ENCODE measurements at places on chromosomes 7 and 10.

GRCh38 chr10:21257919-21258318 lies 267.6 kb downstream of the SKIDA1 start:
- no peak for DNase-seq

DNA sequence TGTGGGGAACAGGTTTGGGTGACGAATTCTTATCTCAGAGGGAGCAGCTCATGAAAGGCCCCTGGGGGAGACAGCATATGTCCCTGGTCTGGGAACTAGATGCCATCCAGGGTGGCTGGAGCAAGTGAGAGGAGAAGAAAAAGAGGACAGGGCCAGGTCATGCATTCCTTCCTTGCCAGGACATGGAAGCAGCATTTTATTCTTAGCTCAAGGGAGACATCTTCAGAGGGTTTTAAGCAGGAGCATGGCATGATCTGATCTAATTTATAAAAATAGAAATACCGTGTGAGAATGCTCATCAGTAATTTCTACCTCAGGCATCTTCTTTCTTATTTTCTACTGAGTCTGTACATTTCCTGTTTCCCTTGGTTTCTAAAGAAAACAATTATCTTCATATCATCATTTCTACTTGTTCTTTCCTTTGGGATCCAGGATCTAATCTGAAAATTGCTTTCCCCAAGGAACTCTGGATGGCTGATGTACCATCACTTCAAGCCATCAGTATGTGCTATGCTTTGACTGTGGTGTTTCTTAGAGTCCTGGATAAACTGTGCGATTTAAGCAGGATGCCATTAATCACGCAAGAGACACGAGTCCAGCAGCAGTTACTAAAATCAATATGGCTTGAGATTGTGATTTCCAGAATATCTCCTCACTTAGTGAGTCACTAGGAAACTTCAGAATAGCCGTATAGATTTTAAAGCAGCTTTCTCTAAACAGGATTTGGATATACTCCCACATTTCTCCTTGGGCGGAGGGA lies 386.2 kb downstream of the GALNT17 start:
- DNase-seq, result no peak

- DNase-seq, result no peak
Observed at GRCh38 chr7:83528925-83529423, 120.0 kb downstream of the SEMA3E start.

DNA sequence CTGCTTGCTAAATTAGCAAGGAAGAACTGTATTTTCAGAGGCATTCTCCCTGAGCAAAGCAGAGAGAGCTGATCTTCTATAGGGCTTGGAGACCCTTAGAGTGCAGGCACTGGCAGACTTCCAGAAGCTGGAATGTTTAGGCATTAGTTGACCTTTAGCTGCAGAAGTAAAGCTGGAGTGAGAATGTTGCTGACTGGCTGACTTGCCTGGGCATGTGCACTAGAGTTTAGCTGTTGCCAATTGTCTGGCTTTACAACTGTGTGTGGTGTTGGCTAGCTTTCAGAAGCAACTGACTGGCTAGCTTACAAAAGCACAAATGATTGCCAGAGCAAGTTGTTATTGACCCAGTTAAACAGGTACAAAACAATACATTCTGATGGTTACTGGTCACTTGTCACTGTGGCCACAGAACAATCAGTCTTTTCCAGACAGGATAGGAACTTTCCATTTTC lies 25.1 kb downstream of the FAM13C start:
- DNase-seq, result no peak

GRCh38 chr10:87670586-87670985 lies 10.9 kb downstream of the PAPSS2 start:
- DNase-seq, result no peak

GRCh38 chr10:77566236-77566635 lies 71.4 kb downstream of the KCNMA1 start:
- DNase-seq, result no peak

GRCh38 chr7:120588416-120588815 lies 269.5 kb downstream of the TSPAN12 start:
- no peak for DNase-seq

DNA sequence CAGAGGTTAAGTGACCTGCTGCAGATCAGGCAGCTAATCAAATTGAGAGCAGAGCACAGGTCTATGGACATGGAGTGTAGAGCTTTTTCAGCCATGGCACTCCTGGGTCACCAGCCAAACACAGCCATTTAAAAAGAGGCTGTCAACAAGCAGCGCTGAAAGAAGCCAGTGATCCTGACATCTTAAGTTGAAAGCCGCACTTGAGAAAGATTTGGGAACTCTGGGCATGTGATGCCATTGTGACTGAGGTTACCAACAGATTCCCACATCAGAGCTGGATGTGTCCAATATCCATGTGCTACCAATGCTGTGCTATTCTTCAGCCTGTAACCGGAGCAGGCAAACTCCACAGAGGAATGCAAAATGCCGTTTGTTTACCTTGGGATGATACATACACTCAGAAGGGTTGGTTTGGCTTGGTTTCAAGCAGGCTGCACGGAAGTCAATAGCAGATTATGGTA lies 56.2 kb upstream of the ABLIM1 start:
- DNase-seq, result no peak

DNA sequence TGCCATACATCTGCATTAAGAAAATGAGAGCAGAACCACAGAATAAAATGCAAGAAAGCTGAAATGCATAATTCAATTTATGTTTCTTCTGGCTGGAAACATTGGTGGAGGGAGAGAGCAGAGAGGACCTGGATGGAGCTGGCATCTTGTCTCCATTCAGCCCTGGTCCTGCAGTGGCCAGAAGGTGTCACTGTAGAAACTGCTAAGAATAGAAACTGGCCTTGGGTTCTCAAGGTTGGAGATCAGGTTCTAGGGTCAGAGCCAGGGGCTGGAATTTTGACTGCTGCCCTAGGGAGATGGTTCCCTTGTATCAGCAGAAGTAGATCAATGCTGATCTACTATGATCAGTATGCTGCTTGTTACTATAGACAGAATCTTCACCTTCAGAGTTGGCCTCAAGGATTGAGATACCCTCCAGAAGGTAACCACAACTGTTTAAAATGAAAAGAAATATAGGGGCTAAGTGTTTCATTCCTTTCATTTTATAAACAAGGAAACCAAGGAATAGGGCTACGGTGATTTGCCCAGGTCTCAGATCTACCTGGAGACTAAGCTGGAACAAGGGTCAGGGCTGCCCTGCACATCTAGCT lies 13.1 kb downstream of the TAS2R41 start:
- no peak for DNase-seq

GRCh38 chr7:151438864-151439601 lies 908 bp downstream of the CRYGN start:
- DNase-seq, result no peak

DNA sequence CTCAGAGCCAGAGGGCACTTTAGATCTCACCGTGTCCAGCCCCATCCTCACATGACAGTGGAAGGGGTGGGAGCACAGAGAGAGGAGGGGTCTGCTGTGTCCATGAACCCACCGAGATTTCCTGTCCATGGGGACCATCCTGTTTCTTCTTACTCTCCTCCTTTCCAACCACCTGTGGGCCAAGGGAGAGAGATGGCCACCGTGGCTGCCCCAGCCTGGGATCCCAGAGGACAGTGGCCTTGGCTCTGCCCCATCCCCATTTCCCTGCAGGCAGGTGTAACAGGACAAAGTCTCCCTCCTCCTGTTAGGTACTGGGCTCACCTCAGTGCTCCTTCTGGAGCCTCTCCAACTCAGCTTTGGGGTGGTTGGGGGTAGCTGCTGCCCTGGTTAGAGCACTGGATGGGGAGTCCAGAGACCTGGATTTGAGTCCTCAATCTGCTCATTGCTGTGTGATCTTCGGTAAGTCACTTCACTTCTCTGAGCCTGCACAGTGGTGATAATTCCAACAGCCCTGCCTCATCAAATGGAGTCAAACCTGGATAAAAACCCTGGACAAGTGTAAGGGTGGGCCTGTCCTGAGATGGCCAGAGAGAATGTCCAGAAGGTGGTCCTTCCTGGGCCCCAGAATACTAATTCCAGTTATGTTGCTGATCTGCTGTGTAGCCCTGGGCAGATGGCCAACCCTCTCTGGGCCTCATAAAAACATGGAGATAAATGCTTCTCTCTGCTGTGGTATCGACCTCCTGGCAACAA lies 17.8 kb upstream of the PCBD1 start:
- DNase-seq, result no peak
